ENCODE measurements at places on chromosomes 2 and 18. TPM values are rescaled to one million over a fixed set of nuclear protein-coding genes. Genes with fewer than 3 reads are reported as not detected.

DNA sequence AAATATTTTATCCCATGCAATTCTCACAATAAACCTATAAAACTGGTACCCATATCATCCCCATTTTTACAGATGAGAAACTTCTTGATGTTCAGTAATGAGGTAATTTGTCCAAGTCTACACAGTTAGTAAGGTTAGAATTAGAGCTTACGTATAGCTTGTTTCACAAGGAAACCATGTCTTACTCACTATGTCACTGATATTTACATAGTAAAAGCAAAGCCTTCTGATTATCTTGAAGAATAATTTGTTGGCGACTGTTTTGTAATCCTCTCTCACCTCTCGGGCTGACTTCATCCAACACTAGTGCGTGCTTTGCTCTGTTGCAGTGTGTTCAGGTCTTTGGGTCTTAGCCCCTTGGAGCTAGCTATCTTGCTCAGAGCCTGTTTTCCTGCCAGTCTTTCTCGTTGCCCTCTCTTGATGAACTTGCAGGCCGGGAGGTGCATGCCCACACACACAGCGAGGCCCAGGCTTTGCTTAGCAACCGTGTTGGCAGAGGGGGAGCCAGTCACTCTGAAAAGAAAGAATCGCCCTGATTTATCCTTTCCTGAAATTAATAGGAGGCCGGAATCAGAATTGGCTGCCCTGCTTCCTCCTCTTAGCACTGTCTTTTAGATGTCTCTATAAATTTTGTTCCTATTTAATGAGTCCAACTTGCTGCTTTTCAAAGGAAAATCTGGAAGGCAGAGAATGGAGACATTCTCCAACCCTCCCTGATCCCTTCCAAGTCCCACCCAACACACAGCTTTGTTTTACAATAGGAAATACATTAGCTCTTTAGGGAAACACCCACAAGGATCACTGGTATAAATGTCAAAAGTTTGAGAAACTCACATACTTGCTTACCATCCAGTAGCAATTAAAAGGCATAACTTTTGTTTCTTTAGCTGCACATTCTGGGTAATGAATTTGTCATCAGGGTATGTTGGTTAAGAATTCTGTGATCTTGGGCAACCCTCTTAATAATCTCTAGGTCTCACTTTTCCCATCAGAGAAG lies 97.6 kb upstream of the SEC11C start:
- no peak for DNase-seq

Gene ZC3H6
- total RNA-seq = 14.0 TPM

GRCh38 chr18:55328301-55328700 lies 259.7 kb downstream of the TCF4 start:
- no peak for DNase-seq

DNA sequence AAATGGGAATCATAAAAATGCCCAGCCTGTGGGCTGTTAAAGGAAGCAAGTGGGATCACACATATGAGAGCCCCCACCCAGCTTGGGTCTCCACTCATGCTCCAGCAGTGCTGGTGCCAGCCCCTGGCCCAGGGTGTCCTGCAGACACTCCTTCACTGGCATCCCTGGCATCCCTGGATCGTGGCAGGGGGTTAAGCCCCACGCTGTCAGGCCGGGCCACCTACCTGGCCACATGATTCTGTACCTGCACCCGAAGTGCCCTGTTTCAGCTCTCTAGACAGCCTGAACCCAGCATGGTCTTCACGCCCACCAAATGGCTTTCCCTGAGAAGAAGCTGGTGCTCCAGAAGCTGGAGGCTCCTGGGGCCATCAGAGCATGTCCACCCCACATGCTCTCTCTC lies 137.4 kb downstream of the INHBB start:
- no peak for DNase-seq

Gene HOXD1
- not detected for total RNA-seq

All from glutamatergic neuron (in vitro differentiated cells).